ENCODE measurements at places on chromosomes 16 and 17.
A peak's percentile ranks its signal among the peaks of the same experiment; 100 is the strongest.

- DNase-seq, result peak; percentile 61
Observed at GRCh38 chr17:42618442-42619150, 9.1 kb downstream of the TUBG1 start.

DNA sequence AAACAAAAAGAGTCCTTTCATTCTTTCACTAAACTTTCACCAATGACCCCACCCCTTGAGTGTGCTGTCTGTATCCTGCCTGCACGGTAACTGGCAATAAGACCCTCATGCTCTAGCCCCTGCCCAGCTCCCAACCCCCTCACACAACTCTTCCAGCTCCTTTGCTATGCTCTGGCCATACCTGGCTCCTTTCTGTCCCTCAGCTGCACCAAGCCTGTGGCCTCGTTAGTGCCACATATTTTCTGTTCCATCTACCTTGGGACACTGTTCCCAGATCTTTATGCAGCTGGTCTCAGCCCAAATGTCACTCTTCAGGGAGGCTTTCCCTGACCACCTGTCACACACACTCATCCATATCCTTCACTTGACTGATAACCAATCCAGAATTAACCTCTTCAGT lies 47.3 kb downstream of the C16orf82 start:
- DNase-seq, result no peak

DNA sequence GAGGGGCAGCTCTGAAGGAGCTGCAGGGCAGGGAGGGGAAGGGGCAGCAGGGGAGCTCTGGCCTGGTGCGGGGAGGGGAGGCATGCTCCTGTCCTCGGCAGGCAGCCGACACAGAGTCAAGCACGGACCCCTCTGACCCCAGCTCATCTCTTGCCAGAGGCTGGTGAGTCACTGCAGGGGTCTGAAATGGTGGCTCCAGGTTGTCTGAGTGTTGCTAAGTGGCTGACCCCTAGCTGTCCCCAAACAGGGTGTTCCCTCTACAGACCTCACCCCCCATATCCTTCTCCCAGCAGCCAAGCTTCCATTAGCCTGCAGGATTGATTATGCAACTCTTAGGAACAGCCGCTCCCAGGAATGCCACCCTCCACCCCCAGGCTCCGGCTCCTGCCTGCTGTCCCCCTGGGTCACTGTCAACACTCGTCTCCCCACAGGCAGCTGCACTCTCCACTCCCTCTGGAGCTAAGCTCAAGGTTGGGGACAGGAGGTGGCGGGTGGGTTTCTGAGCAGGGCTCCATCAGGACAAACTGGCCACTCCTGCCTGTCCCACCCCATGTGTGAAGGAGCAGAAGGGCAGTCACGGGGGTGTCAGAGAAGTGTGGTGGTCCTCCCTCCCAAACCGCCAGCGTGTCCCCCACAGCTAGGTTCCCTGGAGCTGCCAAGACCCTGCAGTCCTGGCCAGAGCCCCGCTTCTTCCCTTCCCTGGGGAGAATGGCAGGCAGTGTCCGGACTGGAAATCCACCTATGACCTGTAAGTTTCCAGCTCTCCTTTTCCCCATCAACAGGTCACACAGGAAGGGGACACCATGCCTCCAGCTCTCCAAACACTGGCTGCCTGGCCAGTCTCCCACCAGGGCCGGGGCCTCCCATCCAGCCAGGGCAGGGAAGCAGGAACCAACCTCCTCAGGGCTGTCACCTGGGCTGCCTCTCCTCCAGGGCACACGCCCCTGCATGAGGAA lies 1.0 kb downstream of the MYLK3 start:
- peak; percentile 58 for DNase-seq

- peak; percentile 84 for DNase-seq
Observed at GRCh38 chr17:41710472-41711090, 1.6 kb upstream of the GAST start.

GRCh38 chr16:46900455-46901235 lies 16.5 kb downstream of the GPT2 start:
- DNase-seq, result no peak

- DNase-seq, result peak; percentile 41
Observed at GRCh38 chr17:44607836-44608690, 48.2 kb upstream of the MEIOC start.

GRCh38 chr17:67784364-67785121 lies 40.8 kb upstream of the BPTF start:
- no peak for DNase-seq

- DNase-seq, result no peak
Observed at GRCh38 chr17:31508288-31509094, 117.0 kb downstream of the RAB11FIP4 start.

- no peak for DNase-seq
Observed at GRCh38 chr16:55453909-55454308, 25.1 kb upstream of the MMP2 start.

DNA sequence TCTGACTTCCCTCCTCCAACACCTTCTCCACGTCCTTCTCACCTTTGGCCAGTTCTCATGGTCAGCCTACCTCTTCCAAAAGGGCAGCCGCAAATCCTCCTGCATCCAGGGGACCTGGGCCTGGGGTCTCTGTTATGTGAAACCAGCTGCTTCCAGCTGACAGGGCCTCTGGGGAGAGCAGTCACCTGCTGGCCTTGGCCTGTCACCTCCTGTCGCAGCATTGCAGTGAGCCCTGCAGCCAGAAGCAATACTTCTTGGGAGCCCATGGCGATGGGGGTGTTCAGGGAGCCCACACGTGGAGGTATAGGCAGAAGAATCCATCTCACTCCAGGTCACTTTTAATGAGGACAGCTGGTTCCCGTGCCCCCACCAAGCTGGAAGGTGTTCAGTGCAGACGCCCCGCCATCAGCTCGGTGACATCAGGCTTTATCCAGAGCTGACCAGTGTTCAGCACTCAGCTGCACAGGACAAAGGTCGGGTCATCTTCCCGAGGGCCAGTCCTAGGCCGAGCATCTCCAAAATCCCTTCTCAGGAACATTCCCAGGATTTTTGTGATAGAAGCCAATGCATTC lies 1.7 kb upstream of the SLC47A2 start:
- DNase-seq, result no peak

DNA sequence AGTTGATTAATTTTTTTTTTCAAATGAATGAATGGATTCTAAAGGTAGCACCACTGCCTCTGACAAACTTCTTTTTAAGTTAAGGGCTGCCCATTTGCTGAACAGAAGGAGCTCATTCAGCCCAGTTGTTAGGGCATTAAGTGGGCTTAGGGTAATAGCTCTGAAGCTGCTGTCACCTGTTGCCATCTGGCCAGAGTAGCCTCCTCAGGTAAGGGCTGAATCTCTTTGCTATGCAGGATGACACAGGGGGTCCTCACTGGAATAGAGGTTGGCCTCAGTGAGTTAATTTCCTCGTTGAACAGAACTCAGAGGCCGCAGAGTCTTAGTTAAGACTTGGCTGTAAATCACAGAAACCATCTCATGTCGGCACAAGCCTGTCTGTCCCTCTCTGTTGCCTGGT lies 232.8 kb downstream of the CCDC182 start:
- no peak for DNase-seq

- no peak for DNase-seq
Observed at GRCh38 chr17:34763728-34764665, 184.6 kb downstream of the TMEM132E start.

GRCh38 chr16:30659507-30660423 lies 1.5 kb downstream of the FBRS start:
- DNase-seq, result peak; percentile 73

DNA sequence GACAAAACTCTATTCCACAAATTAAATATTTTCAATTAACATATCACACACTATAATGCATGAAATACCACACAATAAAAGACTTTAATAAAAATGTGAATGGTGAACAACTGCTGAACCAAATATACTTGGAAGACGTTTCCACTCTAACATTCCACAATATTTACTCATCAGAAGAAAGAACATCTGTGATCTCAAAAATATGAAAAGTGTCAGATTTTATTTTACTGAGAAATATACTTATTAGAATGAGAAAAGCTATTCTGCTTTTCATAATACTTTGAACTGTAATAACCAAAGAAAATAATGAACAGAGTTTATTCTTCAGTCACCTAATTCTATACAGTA lies 181.8 kb upstream of the AXIN2 start:
- DNase-seq, result no peak

DNA sequence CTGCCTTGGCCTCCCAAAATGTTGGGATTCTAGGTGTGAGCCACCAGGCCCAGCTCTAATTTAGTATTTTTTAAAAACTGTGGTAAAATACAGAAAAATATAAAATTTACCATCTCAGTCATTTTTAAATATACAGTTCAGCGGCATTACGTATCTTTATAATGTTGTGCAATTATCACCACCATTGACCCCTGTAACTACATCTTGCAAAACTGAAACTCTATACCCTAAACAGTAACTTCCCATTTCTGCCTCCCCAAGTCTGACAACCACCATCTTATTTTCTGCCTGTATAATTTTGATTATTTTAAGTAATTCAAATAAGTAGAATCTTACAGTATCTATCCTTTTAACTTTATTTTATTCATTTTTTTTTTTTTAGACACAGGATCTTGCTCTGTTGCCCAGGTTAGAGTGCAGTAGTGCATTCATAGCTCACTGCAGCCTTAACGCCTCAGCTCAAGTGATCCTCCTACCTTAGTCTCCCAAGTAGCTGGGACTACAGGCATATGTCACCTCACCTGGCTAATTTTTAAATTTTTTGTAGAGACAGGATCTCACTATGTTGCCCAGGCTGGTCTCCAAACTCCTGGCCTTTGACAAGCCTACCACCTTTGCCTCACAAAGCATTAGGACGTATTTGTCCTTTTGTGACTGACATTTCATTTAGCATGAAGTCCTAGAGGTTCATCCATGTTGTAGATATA lies 10.9 kb upstream of the GGA2 start:
- no peak for DNase-seq

GRCh38 chr17:81980122-81980521 lies 2.7 kb downstream of the ASPSCR1 start:
- no peak for DNase-seq

- DNase-seq, result no peak
Observed at GRCh38 chr17:55427587-55427882, 5.9 kb upstream of the MMD start.

DNA sequence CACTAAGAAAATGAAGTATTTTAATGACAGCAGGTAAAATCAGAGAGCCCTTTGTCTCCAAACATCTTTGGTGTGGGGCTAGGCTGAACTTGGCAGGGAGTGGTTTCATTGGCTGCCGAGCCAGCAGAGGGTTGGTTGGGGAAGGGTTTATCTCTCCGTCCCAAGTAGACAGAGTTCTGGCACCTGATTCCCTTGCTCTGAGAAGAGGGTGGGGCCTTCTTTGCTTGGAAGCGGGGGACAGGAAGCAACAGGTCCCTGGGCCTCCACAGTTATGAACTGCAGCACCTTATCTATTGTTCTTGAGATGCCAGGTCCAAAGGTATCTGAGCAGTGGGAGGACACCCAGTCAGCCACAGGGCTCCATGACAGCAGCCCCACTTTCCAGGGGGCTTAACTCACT lies 12.3 kb upstream of the CDH1 start:
- no peak for DNase-seq

DNA sequence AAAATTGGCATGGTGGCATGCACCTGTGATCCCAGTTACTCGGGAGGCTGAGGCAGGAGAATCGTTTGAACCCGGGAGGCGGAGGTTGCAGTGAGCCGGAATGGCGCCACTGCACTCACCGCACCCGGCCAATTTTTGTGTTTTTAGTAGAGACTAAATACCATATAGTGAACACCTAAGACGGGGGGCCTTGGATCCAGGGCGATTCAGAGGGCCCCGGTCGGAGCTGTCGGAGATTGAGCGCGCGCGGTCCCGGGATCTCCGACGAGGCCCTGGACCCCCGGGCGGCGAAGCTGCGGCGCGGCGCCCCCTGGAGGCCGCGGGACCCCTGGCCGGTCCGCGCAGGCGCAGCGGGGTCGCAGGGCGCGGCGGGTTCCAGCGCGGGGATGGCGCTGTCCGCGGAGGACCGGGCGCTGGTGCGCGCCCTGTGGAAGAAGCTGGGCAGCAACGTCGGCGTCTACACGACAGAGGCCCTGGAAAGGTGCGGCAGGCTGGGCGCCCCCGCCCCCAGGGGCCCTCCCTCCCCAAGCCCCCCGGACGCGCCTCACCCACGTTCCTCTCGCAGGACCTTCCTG lies at the start of gene HBQ1:
Gene HBQ1 (plus strand): TSS at position 359 of the 575 bp plus-strand sequence. CDS start 28 bp downstream, at position 387.
- DNase-seq, result peak; percentile 80

DNA sequence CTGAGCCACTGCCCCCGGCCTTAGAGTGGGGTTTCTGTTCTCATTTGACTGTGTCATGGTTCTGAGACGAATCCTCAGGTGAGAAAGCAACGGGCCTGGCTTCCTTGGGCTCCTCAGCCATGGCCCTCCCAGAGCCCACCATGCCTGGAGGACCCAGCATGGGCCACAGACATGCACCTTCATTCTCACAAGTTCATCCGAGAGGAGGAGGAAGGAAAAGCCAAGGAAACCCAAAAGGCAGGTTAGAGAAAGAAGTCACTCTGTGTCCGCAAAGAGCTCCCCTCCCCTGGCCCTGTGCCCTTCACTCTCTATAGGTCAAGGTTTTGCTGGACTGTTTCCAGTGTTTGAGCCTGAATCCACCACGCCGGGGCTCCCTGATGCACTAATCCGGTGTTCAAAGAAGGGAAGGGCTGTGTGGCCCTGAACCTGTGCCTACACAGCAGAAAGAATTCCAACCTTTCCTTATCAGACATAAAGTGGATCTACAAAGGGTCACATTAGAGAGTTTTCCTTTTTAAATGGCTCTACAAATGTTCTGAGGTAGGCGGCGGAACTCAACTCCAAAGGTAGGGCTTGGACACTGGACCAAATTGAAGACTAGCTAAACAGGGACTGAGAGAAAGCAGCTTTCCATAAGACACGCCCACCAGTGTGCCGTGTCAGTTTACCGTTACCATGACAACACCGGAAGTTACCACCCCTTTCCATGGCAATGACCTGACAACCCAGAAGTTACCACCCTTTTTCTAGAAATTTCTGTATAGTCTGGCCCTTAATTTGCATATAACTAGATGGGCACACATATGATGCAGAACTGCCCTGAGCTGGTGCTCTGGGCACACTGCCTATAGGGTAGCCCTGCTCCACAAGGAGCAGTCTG lies 15.9 kb upstream of the PECAM1 start:
- DNase-seq, result no peak

- DNase-seq, result no peak
Observed at GRCh38 chr17:64387545-64388171, 3.0 kb downstream of the PECAM1 start.

GRCh38 chr17:74775409-74776043 lies 619 bp downstream of the NAT9 start:
- no peak for DNase-seq

DNA sequence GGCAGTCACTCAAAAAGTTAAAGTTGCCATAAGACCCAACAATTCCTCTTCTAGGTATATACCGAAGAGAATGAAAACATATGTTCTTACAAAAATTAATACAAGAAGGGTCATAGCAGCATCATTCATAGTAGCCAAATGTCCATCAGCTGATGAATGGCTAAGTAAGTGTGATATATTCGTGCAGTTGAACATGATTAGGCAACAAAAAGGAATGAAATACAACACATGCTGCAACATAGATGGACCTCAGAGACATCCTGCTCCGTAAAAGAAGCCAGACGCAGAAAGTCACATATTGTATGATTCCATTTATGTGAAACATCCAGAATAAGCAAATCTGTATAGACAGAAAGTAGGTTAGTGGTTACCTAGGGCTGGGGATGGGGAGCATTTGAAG lies 229.4 kb upstream of the CACNG5 start:
- DNase-seq, result no peak
